ENCODE measurements at places on chromosomes 4 and X.

DNA sequence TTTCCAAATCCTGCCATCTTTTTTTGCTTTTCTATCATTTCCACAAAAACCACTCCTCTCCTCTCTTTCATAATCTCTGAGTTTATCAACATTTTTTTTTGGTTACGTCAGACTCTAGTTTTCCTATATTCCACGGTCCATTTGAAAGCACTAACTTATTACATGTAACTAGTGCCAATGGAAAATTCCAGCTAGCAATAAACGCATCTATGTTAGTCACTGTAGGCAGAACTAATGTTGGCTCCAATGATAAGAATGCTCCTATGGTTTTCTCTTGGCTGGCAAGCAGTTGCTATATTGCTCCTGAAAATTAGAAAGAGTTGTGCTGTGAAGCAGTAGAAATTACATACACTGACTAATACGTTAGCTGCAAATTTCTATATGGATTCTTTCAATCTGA lies 634.6 kb upstream of the FTHL17 start:
- DNase-seq, result no peak

DNA sequence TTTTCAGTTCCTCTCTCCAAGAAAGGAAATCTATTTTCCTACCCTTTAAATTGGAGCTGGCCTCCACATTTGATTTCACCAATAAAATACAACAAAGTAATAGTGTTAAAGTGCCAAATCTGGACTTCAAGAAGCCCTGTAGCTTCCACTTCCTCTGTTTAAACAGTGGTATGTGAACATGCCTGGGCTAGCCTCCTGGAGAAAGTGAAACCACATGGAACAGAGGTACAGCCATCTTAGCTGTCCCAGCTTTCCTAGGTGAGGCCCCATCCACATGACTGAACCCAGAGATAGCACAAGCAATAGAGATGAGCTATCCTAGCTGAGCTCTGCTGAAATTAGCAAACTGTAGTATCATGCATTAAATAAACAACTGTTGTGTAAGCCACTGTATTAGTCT lies 131.8 kb upstream of the VCX start:
- no peak for DNase-seq

- no peak for DNase-seq
Measured at GRCh38 chr4:102387552-102388150, 42.4 kb upstream of the SLC39A8 start.

DNA sequence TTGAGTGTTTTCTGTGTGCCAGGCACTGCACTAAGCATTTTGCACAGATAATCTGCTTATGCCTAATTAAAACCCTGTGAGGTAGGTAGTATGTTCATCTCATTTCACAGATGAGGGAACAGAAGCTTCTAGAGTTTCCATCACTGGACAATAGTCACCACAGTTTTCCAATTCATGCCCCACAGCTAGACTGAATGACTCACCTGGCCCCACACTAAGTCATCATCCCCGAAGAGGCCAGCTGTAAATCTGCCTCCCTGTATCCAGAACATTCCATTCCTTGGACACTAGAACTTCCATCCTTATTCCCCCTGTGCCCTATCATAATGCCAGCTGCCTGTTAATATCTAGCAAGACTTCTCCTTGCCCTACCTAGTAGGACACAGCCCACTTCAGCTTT lies 40.9 kb upstream of the NYX start:
- no peak for DNase-seq

DNA sequence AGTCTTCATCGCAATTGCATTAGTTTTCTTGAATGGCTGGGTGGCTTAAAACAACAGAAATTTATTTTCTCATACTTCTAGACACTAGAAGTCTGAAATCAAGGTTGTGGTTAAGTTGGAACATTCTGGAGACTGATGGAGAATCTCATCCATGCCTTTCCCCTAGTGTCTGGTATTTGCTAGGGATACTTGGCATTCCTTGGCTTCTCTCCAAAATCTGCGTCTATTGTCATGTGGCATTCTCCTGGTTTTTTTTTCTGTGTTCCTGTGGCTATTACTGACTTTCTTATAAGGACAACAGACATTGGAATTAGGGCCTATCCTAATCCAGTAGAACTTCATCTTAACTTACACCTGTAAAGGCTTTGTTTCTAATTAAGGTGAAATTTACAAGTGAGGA lies 272.8 kb upstream of the EPHA5 start:
- DNase-seq, result no peak

DNA sequence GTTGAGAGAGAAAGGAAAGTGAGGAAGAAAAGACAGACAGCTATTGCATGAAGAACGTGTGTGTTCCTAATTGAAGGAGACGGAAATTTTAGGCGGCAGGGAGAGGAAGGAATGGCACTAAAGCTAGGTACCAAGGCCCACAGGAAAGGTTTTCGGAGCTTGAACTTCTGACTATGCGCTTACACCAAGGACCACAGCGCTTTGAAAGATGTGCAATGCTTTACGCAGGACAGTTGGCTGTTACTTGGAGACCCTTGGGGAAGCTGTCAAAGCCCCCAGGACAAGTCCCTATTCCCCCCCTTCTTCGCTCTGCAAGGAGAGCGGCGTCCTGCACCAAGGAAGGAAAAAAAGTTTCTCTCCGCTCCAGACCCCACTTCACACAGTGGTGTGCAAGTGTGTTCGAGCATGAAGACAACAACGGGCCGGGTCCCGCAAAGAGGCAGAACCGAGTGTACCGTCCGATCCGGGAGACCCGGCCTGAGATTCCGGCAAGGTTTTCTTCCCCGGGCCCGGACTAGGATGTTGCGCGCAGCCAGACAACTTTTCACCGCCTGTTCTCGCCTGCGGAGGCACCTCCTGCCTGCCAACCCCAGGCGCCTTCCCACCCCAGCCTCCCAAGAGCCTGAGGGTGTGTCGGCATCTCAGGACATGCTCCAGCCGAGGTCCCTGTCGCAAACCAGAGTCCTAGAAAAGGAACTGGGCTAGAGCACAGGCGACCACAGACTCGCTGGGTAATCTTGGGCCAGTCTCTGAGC lies 896 bp downstream of the KDR start:
- DNase-seq, result no peak

- no peak for DNase-seq
Measured at GRCh38 chr4:63580796-63581475, 828.3 kb downstream of the TECRL start.

GRCh38 chr4:106478152-106478551 lies 109.6 kb upstream of the GIMD1 start:
- DNase-seq, result no peak

DNA sequence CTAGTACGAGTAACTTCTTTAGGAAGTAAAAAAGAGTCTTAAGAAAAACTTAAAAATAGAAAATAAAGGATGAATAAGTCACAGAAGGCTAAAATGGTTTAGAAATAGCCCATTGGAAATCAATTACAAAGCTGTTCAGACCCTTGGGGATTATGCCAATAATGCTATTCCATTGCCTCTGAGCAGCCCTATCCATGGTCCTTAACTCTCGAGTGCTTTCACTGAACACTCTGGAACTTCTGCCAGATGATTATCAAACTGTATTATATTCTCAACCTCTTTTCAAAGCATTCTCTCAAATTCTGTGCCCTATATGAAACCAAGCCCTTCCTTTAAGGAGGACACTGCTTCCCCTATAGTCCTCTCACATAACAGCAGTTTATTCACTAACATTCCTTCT lies 17.0 kb downstream of the SLC9B1 start:
- no peak for DNase-seq

- no peak for DNase-seq
Measured at GRCh38 chr4:152972821-152973628, 36.9 kb downstream of the FHDC1 start.

GRCh38 chr4:165095291-165095690 lies 17.4 kb downstream of the TMEM192 start:
- no peak for DNase-seq

- no peak for DNase-seq
Measured at GRCh38 chr4:126898815-126899214, 733.9 kb upstream of the INTU start.

DNA sequence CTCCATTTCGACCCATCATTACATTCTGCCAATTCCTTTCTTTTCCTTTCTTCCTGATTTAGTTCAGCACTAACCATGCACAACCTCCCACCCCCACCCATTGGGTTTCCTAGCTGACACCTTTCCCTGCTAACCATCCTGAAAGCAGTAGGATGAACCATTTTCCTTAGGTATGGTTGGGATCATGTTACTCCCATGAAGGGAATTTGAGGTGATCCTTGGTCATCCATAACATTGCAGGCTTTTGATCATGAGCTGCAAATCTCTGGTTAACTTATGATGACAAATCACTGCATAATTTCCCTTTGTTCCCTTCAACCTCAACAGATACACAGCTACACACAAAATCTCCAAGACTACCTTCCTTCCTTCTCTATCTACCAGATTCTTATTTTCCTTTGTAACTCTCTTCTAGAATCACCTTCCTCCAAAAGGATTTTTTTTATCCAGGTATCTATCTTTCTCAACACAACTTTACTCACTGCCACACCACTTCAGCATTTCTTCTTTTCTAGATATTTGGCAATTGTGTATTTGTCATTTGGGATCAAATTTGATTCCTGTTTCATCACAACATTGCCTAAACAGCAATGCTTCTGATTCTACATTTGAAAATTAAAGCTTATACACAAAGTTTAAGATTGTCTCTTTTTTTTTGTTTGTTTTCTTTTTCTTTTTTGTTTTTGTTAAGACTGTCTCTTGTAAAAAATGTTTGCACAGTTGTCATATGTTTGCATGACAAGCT lies 145.1 kb downstream of the RBM47 start:
- DNase-seq, result no peak

GRCh38 chr4:84298023-84298718 lies 200.9 kb downstream of the NKX6-1 start:
- DNase-seq, result no peak

DNA sequence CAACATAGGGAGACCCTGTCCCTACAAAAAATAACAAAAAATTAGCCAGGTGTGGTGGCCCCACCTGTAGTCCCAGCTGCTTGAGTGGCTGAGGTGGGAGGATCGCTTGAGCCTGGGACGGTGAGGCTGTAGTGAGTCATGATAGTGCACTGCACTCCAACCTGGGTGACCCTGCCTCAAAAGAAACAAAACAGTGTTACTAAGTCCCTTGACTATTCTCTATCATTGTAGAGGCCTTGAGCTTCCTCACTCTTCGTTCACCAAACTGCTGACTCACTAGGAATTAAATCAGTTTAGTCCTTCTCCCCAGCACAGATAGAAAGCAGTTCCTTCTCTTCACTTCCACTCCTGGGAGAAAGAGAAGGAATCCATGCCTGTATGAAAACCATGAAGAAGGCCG lies 14.5 kb downstream of the CDS1 start:
- no peak for DNase-seq

- no peak for DNase-seq
Measured at GRCh38 chr4:6520051-6520636, 47.7 kb upstream of the PPP2R2C start.

DNA sequence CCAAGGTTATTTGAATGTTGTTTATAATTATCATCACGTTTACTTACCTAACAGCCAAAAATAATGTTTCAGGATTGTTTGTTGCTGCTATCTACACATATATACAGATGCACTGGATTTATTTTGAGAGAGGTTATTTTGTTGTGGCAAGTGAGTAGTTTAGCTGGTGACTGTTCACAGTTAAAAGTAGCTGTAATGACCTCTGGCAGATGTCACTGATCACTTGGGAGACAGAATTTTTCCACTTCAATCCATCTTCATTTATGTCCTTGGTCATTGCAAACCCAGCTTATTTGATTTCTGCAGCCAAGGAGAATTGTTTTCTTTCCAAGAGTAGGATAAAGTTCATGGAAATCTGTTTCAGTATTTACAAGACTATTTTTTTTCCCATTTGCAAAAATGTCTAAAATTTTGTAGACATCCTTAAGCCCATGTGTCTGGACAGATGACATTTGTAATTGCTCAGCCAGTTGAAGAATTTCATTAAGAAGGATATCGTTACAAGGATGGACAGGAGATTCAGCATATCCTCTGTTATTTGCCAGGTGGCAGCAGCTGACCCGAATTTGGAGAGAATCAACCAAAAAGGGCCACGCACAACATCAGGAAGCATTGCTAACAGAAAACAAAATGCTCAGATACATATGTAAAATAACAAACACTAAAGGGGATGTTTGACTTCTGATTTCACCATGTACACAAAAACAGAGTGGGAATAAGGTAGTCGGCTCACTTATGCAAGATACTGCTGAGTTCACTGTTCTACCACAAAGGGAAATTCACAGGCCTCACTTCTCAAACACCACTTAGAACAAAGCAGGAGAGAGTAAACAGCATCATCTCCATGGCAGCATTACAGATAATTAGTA lies 64.5 kb downstream of the GPRIN3 start:
- no peak for DNase-seq

DNA sequence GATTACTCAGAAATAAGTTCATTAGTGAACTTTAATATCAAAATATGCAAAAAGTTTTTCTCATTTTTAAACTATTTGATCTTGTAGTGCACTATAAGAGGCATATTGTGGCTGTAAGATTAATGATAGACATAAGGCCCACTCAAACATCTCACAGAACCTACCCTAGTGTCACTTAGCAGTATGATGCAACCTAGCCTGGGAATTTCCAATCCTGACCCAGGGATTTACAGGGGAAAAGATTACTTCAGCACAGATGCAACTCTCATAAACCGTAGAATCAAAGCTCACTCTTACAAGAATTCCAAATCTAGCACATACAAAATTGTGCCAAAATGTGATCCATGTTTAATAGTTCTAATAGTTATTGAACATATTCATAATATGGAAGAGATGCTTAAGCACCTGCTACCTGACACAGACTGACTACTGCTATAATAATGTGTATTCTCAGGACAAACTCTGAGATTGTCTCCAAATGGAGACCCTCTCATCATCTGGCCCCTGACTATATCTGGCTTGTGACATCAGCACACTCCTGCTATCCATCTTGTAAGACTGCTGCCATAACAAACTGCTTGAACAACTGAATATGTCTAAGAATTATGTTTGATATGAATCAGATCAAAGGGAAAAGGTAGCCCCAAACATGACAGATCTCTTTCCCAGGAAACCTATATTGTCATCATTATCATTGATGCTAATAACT lies 271.9 kb downstream of the PABPC4L start:
- DNase-seq, result no peak

GRCh38 chrX:23052324-23052723 lies 52.6 kb downstream of the DDX53 start:
- DNase-seq, result no peak

- DNase-seq, result no peak
Measured at GRCh38 chr4:109699553-109700225, 3.6 kb downstream of the CASP6 start.

DNA sequence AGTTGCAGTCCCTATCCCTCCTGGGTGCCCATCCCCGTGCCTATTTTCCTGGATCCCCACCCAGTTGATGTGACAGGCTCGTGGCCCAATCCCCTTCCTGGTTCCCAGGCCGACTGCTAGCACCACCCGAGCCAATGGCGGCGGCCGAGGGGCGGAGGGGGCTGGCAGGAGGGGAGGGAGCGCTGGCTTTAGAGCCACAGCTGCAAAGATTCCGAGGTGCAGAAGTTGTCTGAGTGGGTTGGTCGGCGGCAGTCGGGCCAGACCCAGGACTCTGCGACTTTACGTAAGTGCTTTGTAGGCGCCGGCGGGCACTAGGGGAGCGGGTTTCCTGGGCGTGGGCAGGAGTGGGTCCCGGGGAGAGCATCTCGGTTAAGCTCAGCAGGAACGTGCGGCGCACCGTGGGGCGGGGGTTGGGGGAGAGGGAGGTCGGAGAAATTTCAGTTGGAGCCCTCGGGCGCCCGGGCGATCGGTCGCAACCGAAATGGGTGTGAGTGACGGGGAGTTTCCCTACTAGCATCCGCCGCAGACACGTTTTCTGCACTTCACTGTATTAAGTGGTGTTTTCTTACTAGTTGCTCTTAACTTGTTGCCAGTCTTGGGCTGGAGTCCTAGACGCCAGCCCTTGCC lies at the start of gene PLS3:
Gene PLS3 (plus strand): TSS at position 197 of the 627 bp plus-strand sequence. CDS start 49,077 bp downstream, outside the sequence.
- DNase-seq, result no peak

- no peak for DNase-seq
Measured at GRCh38 chr4:1490654-1491327, 84.5 kb upstream of the NKX1-1 start.

- DNase-seq, result no peak
Measured at GRCh38 chrX:102723456-102723855, 2.9 kb downstream of the GPRASP3 start.
